ENCODE measurements at places on chromosomes 7 and 10.

DNA sequence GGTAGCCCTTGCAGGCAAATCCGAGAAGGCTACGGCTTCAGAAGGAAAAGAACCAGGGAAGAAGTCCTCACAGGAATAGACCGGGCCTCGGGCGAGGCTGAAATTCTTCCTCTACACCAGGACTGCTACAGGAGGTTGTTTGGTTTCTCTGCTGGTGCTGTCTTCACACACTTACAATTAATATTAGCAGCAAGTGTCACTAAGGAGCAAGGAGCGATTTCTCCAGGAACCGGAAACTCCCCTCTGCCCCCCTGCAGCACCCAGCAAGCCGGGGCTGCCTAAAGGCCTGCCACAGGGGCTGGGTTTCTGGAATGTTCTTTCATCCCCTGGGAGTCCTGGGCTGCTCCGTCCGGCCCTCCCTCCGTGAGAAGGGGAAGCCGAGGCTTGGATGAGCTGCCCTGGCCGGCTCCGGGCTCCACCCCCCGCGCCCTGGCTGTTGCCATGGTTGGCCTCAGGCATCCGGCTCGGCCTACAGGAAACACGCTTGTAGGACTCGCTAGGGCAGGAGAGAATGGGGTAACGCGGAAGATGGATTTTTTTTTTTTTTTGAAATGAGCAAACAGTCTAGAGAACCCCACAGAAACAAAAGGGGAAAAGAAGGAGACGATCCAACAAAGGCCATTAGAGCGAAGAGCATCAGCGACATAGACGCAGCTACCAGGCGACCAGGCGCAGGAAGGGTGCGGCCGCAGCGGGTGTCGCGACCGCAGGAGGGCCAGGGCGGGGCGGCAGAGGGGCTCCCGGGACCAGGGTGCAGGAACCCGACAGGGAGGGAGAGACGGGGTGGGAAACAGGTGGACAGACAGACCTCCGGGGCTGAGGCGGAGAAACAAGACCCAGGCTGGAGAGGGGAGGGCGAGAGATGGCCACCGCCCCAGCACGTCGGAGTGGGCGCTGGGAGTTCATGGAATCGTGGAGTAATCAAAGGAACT, 33.0 kb downstream of the EN2 start:
- DNase-seq = peak; percentile 45

GRCh38 chr10:23630885-23631284, 192.0 kb downstream of the OTUD1 start:
- no peak for DNase-seq

GRCh38 chr7:42858570-42858969, 53.3 kb downstream of the C7orf25 start:
- DNase-seq = peak; percentile 54

GRCh38 chr7:105876964-105877601, 684 bp upstream of the ATXN7L1 start:
- peak; percentile 61 for DNase-seq

- no peak for DNase-seq
Observed at GRCh38 chr7:20798694-20799121, 12.0 kb upstream of the SP8 start.

DNA sequence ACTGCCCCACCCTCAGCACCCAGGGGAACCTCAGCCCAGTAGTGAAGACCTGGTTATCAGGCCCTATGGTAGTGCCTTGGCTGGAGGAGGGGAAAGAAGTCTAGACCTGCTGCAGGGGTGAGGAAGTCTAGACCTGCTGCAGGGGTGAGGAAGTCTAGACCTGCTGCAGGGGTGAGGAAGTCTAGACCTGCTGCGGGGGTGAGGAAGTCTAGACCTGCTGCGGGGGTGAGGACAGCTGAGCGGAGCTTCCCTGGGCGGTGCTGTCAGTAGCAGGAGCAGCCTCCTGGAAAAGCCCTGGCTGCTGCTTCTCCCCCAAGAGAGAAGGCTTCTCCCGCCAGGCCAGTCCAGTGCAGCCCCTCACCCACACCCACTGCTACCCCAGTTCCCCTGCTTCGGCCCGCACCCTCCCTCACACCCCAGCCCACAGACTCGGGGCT, 6.3 kb downstream of the NOS3 start:
- DNase-seq = no peak

DNA sequence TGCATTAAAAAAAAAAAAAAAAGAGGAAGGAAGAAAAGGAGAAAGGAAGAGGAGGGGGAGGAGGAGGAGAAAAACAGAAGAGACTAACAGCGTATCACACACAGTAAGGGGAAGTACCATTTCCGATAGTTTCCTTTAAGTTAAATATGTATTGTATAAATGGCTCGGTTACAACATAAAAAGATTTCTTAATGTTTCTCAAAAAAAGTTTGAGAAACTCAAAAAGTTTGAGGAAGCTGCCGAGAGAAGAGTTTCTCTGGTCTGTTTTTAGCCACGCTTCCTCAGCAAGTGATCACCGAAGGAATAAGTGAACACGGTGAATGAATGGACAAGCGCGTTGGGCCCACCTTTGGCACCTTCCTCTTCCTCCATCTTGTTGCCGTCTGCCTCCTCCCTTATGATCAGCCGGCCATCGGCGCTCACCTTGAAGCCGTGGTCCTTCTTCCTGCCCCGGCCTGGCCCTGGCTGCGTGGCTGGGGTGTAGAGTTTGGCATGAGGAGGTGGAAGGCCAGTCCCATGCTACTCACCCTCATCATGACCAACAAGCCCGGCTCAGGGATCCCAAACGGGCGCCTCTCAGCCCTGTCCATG, 31.3 kb upstream of the FRAT2 start:
- DNase-seq = no peak

DNA sequence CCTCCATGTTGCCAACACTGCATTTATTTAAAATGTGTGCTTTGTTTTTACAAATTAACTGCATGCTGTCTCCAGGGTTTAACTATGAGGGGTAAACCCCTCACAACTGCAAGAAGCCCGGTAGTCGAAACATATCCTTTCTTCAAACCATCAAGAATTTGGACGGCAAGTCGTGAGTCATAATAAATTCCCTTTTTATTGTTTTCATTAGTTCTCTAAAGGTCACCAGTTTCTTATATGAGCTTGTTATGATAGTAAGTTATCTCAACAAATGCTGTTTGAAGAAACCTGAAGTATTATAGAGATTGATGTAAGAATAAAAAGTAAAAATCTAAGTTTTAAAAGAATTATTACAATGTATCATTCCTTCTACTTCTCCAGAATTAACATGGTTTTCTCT, 12.2 kb upstream of the FIGNL1 start:
- DNase-seq = no peak

GRCh38 chr10:63917363-63917762, 396.2 kb downstream of the REEP3 start:
- no peak for DNase-seq

- DNase-seq = peak; percentile 91
Observed at GRCh38 chr7:42661312-42661711, 250.6 kb downstream of the C7orf25 start.

GRCh38 chr7:106721816-106722785, 61.1 kb upstream of the CCDC71L start:
- no peak for DNase-seq

GRCh38 chr7:5388273-5388901, 35.2 kb downstream of the TNRC18 start:
- no peak for DNase-seq

- no peak for DNase-seq
Observed at GRCh38 chr10:13352519-13352918, 4.4 kb upstream of the SEPHS1 start.

GRCh38 chr10:3745521-3745920, 39.5 kb downstream of the KLF6 start:
- no peak for DNase-seq

GRCh38 chr7:30472081-30472783, 6.4 kb downstream of the NOD1 start:
- no peak for DNase-seq

- no peak for DNase-seq
Observed at GRCh38 chr7:147173883-147174282, 1057.3 kb downstream of the CNTNAP2 start.

GRCh38 chr10:79060641-79061255, 8.0 kb upstream of the ZMIZ1 start:
- no peak for DNase-seq

DNA sequence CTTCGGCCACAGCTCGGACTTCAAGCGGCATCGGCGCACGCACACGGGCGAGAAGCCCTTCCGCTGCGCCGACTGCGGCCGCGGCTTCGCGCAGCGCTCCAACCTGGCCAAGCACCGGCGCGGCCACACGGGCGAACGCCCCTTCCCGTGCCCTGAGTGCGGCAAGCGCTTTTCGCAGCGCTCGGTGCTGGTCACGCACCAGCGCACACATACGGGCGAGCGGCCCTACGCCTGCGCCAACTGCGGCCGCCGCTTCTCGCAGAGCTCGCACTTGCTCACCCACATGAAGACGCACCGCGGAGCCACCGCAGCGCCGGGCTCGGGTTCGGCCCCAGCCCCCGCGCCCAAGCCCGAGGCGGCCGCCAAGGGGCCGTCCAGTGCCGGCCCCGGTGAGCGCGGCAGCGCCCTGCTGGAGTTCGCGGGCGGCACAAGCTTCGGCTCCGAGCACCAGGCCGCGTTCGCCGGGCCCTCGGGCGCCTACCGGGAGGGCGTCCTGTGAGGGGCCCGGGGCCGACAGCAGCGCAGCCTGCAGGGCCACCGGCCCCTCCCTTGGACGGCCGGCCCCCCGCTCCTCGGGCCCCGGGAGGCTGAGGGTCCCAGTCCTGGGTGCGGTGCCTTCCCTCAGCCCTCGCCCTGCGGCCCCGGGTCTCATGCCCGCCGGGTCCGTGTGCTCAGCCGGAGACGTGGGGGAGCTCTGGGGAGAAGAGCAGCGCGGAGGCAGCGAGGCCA, 17.2 kb downstream of the ZNF316 start:
- no peak for DNase-seq

- no peak for DNase-seq
Observed at GRCh38 chr10:78581133-78581694, 487.6 kb upstream of the ZMIZ1 start.

All from RPMI7951 (cell line).